ENCODE measurements at places on chromosomes 7 and 10. TPM values are rescaled to one million over a fixed set of nuclear protein-coding genes. Genes with fewer than 3 reads are reported as not detected.

NOBOX gene
- total RNA-seq, result not detected

SPACDR gene
- total RNA-seq, result 4.6 TPM

GRCh38 chr10:17068953-17069352 is 60.7 kb downstream of the CUBN start:
- no peak for DNase-seq

DNA sequence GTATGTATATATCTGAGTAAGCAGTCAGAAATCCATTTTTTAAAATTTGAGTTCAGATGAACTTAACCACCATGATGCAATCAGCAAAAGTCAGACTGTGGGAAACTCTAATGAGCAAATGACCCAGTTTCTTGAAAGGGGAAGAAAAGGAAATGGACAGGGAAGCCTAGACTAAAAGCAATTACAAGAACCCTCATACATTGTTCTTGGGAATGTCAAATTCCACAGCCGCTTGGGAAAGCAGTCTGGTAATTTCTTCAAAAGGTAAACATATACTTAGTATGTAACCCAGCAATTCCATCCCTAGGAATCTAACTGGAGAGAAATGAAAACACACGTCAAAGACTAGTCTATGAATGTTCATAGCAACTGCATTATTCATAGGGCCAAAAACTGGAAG is 16.4 kb upstream of the FOXK1 start:
- no peak for DNase-seq

GIMAP1 gene
- 51.2 TPM for total RNA-seq

PRPS1L1 gene
- not detected for total RNA-seq

- DNase-seq, result peak; percentile 93
Observed at GRCh38 chr7:1531263-1531978, 919 bp downstream of the MAFK start.

GRCh38 chr10:47256751-47257336 is 43.2 kb upstream of the GDF10 start:
- DNase-seq, result no peak

TWIST1 gene
- not detected for total RNA-seq

GRCh38 chr7:139958599-139959284 is 104.0 kb downstream of the PARP12 start:
- DNase-seq, result no peak

All from spleen (tissue), 13 donors.